Stimulated activated naive CD4-positive, alpha-beta T cell treated with Interleukin-2 at 50 U/mL for 16 hours (primary cell): ENCODE measurements at places on chromosomes 4 and X.

- no peak for DNase-seq
These were observed 507.7 kb upstream of the DIAPH2 start for GRCh38 chrX:96176921-96177320.

DNA sequence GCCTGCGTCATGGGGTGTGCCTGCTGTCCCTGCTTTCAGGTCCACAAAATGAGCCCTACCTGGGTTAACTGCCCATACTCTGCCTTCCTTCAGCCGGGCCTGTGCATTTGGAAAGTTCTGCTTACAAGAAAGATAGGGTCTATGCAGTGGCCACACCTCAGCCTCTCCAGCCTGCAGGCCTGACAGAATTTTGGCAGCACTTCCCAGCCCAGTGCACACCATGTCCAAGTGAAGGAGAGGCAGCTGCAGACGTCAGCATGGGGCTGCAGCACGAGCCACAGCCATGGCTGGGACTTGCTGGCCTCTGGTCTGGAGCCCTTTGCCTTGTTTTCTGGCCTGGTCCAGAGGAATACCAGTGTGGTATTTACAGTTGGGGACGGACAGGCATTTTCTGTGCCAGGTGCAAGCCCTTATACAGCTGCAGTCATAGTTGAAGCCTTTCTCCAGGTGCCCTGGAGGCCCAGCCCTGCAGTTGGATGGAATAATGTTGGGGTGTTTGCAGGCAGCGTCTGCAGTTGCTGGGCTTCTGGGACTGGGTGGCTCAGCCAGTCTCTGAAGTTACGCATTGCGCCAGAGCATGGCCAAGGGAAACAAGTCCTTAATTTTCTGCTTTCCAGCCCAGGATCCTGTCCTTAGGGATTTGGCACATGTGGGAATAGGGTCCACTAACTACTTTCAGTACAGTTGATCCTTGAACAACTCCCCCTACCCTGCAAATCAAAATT lies 26.2 kb downstream of the JADE1 start:
- no peak for DNase-seq

DNA sequence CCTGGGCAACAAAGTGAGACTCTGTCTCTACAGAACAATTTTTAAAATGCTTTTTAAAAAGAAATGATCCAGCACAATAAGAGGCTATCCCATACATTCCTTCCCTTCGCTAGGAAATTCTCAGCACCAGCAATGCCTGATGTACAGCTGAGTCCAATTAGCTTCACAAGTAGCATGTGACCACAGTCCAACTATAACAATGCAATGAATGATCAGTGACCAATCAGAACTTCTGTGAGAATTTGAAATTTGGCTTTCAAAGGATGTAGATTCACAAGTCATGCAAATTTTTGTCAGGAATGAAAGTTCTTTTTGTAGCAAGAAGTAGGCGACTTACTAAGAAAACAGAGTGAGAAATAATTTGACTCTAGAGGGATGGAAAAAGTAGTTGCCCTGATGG lies 278.5 kb upstream of the UGT8 start:
- no peak for DNase-seq

GRCh38 chr4:181728305-181728966 lies 514.8 kb upstream of the TENM3 start:
- DNase-seq: no peak

GRCh38 chr4:145289403-145290076 lies 109.2 kb upstream of the OTUD4 start:
- DNase-seq: no peak

- DNase-seq: no peak
These were observed 156.9 kb upstream of the NAP1L5 start for GRCh38 chr4:88854481-88854880.

DNA sequence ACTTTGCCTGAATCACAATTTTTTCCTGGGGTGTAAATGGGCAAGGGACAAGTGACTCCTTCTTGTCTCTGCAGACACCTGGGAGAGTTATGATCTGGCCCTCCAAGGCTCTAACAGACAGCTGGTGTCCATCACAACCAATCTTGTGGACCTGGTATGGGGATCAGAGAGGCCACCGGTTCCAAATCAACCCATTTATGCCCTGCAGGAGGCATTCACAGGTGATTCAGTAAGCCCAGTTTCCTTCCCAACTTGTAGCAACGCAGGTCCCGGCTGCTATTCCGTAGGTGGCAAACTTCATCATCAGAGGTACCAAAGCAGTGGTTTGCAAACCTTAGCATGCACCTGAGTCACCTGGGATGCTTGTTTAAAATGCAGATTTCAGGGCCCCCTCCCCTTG lies 8.8 kb downstream of the XPNPEP2 start:
- no peak for DNase-seq

DNA sequence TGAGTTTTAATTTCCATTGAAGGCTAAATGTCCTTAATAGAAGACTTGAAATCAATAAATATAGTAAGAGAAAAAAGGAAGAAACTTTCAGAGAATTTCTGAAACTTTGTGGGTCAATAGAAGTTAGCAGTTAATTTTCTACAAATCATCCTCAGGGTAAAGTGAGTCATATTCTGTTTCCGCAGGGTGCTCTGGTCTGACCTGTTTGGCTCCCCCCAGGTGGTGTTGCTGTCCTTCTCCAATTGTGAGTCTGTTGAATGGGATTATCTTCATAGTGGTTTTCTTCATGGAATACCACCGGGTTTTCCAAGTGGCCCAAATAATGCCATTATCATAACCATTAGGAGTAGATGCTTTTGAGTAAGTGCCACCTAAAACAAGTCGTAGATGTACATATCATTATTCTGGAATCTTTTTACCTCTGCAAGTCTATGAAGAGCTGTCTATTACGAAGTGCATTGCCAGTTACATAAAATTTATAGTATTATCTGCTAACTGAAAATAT lies 7.7 kb downstream of the FGG start:
- DNase-seq: no peak

DNA sequence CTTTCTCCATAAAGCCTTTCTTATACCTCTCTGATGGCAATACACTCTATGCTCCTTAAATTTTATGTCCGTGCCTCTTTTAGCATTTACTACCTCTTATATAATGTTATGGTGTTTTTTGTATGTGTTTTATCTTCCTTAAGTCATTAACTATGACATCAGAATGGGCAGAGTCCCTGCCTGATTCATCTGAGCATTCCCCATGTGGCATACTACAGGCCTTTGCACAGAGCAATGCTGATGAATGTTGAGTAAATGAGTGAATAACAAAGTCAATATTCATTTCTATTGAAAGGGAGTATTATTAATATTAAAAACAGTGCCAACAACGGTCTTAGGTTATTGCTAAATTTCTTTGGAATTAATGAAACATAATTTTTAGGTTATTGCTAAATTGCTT lies 18.8 kb upstream of the RPS6KA3 start:
- DNase-seq: no peak

- no peak for DNase-seq
These were observed 9.2 kb upstream of the EIF4E start for GRCh38 chr4:98937986-98938720.

DNA sequence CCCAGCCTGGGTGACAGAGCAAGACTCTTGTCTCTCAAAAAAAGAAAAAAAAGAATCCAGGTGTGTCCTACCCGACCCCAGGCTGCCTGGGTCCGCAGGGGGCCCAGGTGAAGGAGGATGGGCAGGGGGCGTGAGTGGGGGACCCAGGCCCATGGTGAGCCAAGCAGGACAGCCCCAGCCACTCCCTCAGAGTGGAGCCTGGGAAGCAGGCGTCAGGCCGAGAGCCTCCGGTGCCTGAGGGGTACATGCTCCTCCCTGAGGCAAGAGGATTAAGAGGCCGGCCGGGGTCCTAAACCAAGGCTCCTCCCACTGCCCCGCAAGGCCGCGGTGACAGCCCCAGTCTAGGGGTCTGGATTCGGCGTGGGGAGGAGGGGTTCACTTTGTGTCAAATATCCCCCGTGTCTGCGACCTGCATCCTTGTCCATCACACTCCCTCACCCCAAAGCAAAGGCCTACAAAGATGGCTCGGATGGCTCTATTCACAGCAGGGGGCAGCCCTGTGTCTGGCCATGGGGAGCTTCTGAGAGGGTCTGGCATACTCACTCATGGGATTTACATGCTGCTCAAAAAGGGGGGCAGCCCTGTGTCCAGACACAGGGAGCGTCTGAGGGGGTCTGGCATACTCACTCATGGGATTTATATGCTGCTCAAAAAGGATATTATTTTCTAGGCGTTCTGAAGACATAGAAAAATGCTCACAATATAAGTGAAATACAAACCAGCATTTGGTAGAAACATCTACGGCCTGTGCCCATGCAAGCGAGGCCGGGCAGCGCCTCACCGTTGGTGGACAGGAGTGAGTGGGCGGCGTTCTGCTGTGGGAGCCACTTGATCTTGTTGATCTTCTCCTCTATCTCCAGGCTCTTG lies 94.6 kb downstream of the PPP2R2C start:
- no peak for DNase-seq
